Muscle of leg (tissue), 16 donors: ENCODE measurements at places on chromosomes 4 and X.

DNA sequence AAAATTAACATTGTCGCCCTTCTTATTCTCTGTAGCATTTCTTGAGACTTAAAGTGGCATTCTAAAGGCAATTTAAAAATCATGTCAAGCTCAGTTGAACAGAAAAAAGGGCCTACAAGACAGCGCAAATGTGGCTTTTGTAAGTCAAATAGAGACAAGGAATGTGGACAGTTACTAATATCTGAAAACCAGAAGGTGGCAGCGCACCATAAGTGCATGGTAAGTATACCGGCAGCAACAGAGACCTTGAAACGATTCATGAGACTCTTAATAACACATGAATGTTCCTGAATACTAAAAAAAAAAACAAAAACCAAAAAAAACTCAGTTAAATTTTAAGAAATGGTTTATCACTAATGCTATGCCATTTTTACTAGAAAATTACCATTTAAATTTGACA lies 82.4 kb upstream of the HPRT1 start:
- peak; percentile 25 for DNase-seq

DNA sequence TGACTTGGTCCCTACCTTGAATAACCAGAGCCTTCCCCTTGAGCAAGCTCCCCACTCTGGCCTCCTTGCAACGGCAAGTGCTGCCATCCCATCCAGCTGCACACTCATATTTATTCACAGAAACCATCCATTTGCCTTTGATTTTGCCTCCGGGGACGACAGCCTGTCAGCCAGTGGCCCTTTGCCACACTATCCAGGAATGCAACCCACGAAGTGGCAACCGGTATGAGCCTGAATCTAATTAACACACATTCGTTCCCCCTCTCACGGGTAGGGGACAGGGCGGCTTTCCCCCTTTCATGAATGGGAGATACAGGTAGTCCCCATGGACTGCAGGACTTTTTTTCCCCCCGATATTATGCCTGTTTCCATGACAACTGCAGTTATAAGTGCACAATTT lies 15.5 kb downstream of the CRMP1 start:
- DNase-seq, result no peak

GRCh38 chrX:154720067-154720466 lies 30.8 kb downstream of the GAB3 start:
- DNase-seq, result no peak

GRCh38 chr4:3689576-3690550 lies 76.3 kb upstream of the ADRA2C start:
- no peak for DNase-seq

DNA sequence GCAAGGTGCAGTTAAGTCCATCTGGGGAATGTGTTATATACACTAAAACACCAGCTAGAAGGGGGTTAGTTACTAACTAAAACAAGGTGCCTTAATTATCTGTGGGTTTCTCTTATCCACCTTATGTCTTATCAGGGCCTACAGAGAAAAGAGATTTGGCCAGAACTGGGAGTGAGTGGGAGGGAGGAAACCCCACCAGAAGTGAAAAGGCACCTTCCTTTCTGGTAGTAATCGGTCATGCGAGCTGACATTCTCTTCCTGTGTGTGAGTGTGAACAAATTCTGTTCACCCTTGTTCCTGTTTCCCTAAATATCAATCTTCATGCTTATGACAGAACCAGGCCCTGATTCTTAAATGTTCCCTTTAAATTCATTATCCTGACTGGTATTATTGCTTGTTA lies 43.5 kb downstream of the SRPX2 start:
- DNase-seq, result no peak

DNA sequence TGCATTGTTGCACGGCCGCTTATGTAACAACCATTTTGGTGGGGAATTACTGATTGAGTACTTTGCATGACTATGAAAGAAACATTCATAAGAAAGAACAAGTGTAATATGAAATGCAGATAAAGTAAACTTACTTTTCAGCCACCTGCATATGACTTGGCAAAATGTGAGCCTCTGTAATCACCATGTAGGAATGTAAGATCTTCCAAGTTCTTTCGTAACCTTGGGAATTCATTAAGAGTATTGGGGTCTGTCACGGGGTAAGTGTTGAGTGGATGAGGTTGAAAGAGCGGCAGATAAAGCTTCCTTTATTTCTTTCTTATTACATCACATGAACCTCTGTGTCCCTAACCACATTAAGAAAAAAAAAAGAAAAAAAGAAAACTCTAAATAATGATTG lies 348.5 kb upstream of the NR3C2 start:
- DNase-seq, result no peak

GRCh38 chrX:140933874-140934655 lies 68.3 kb upstream of the SPANXB1 start:
- DNase-seq, result no peak

DNA sequence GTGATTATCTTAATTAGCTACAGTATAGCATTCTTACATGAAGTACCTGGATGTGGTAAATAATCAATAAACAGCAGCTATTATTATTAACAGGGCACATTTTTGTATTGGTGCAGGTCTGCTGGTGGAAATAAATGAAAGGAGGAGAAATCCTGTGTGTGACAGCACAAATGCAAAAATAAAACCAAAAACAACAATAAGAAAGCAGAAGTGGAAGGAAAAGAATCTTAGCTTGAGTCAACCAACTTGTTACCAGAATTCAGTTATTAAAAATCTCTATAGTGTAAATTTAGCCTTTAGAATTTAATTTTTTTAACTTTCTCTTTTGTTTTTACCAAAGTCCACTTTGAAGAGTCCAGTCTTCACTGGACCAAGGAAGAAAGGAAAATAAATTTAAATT lies 63.1 kb upstream of the LSM6 start:
- no peak for DNase-seq

- no peak for DNase-seq
Observed at GRCh38 chr4:38046727-38047489, 86.7 kb downstream of the PTTG2 start.

- DNase-seq, result no peak
Observed at GRCh38 chr4:163175971-163176958, 9.6 kb upstream of the NAF1 start.

GRCh38 chr4:71163317-71163716 lies 169.9 kb downstream of the DCK start:
- DNase-seq, result no peak

GRCh38 chrX:115233497-115234455 lies at the start of gene LRCH2:
TSS of gene LRCH2 (minus strand) at chrX:115234096. CDS start at chrX:115234041, 55 bp downstream.
- peak; percentile 86 for DNase-seq

GRCh38 chr4:126859314-126859713 lies 773.4 kb upstream of the INTU start:
- no peak for DNase-seq

GRCh38 chr4:42708625-42709024 lies 51.7 kb upstream of the ATP8A1 start:
- DNase-seq, result no peak

- DNase-seq, result peak; percentile 57
Observed at GRCh38 chr4:69727426-69727825, 33.0 kb downstream of the SULT1B1 start.

DNA sequence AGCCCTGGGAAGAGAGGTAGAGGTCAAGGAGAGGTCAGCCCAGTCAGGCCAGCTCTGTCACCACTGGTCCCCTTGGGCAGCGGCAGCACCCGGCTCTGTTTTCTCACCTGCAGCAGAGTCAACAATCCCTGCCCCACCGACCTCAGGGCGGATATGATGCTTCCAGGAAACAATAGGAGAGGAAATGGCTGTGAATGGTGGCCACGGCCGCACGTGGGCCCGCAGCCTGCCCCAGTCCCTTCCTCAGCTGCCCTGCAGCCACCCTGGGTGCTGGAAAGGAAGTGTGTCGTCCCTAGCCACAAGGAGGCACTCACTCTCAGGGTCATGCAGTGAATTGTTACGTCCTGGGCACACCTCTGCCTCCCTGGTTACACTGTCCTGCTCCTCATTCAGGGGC lies 92.5 kb upstream of the ENPP6 start:
- DNase-seq, result no peak

- DNase-seq, result peak; percentile 9
Observed at GRCh38 chrX:99939883-99940232, 470.2 kb downstream of the PCDH19 start.
